Suppressor macrophage treated with lipopolysaccharide for 4 hours (primary cell): ENCODE measurements at places on chromosomes 2 and 18.

DNA sequence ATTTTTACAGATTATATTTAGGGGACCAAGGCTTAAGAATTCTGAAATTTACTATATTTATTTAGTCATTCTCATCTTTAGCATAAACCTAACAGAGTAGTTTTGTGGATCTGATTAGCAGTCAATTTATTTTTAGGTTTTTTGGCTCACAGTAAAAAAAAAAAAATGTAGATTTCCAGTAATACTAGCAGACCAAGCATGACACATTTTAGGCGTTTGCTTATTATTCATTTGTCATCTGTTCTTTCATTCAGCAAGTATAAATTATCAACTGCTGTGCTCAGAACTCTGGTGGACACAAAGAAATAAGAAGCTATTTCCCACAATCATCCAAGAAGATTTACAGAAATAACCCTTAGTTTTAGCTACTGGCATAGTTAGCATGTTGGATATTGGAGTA is 20.6 kb downstream of the PDE1A start:
- DNase-seq = no peak

DNA sequence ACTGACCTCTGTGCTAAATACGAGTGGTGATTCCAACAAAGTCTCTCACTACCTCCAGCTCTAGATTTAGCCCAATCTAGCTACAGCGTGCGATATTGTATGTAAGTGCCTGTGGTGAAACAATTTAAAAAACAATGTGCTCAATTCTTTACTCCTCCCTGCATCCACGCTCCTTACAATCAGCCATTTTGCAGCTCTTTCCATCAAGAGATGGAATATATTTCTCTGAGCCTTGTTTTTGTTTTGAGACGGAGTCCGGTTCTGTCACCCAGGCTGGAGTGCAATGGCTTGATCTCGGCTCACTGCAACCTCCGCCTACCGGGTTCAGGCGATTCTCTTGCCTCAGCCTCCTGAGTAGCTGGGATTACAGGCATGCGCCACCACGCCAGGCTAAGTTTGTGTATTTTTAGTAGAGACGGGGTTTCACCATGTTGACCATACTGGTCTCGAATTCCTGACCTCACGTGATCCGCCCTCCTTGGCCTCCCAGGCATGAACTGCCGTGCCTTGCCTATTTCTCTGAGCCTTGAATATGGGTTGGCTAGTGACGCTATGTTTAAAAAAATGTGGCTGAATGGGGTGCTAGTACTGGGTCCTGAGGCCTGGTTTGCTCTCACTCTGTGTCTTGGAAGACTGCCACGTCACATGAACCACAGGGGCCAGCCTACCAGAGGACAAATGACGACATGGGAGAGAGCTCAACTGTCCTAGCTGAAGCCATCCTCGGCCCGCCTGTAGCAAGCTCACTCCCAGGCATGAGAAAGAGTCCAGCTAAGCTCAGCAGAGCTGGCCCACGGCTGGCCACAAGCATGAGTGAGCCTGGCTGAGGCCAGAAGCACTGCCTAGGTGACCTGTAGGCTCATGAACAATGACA is 14.8 kb downstream of the WDFY1 start:
- peak; percentile 79 for DNase-seq

DNA sequence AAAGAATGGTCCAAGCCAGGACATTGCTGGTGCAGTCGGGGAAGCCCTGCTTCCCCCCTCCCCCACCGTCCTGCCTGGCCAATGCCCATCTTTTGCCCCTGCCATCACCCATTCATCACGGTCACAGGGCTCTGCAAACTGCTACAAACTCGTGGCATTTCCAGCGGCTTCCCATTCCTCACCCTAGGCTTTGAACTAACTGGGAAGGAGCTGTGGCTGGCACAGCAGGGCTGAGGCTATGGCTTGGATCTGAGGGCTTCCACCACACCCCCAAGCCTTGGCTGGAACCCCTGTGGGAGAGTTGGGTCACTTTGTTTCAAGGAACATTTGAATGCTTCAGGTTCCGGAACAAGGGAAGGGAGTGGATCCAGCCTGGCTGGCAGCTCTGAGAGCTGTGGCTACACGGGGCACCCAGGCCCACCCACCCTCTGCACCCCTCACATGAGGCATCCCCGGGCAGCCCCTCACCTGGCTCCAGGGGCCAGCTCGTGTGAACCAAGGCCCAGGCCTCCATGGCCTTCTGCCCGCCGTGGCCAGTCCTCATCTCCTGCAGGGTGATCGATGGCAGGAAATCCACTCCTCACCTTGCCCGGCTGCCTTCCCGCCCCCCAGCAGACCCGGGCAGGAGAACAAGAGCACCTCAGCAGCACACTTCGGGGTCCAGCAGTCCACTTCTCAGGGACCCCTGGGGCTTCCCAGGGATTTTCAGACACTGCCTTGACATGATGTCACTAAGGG is 58.8 kb upstream of the OTOS start:
- no peak for DNase-seq

GRCh38 chr2:157190151-157190550 is 67.4 kb upstream of the GALNT5 start:
- no peak for DNase-seq

DNA sequence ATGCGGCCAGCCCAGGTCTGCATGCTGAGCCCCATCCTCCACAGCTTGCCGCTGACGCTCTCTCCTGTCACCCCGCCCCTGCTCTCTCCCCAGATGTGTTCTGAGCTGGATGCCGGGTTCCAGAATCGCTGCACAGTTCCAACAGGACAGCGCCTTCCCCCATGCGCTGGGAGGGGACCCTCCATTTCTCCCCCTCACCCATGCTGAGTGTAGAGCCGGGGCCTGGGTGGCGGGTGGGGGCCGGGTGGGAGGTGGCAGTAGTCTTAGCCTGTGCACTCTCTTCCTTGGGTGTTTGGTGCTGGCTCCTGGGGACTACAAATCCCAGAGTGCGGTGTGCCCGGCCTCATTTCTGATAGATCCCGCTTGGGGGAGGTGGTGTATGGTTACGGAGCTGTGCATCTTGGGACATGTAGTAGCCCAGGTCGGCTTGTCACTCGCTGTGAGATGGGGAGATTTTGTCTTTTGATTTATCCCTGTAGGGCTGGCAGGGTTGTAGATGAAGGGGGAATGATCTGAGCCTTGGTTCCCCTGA is 6.8 kb downstream of the DNAJB2 start:
- DNase-seq = no peak

GRCh38 chr2:82062463-82062862 is 1757.9 kb upstream of the LRRTM1 start:
- DNase-seq = no peak

DNA sequence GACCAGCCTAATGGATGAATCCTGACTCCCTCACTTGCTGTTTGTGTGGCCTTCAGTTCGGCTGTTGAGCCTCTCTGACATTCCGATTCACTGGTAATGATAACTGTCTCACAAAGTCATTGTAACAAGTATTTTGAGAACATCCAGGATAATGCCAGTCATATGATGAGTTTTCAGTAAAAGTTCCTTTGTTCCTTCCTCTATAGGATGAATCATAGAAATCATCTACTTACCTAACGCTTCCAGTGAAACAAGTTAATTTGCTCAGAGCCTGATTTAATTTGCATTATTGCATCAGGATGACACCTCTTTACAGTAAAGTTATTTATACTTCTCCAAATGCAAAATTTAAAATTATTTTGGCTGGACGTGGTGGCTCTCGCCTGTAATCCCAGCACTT is 32.0 kb downstream of the RAB31 start:
- DNase-seq = peak; percentile 79

DNA sequence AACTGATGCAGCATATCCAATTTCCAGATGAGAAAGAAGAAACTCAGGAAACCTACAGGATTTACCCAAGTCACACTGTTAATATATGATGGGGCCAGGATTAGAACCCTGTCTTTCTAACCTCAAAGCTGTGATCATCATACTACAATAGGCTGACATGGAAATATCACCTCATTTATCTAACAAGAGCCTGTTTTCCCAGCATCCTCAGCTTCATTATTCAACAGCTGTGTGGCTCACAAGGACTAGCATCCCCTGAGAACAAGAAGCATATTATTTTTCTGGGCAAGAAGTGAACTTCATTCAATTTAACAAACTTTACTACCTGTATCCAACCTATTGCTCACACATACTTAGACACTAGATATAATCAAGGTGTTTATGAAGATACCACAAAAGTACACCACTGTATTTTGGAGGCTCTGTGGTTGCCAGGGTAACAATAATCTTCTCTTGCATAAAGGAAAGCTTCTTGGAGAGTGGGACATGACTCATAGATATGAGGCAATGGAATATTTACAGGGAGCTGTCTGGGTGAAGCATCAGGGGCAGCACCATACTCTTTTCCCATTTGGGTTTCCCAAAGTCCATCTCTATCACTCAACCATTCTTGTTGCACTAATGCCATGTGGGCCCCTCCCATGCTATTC is 218.2 kb downstream of the RAD51AP2 start:
- no peak for DNase-seq

GRCh38 chr2:26144031-26144430 is 28.9 kb upstream of the GAREM2 start:
- DNase-seq = no peak

DNA sequence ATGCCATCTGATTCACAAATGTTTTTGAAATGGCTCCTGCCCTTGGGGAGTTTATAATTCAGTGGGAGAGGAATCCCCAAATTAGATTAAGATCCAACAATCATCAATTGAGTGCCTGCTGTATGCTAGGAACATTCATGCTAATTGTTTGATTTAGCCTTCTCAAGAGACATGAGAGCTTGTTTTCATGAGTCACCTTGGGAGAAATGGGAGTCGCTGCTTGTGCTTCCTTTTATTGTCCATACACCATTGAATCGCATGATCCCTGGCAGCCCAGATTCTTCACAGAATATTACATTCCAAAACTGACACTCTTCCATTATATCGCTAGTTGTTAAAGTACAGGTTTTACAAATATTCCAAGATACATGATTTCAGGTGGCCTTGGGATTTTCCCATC is 106.0 kb upstream of the MAP3K20 start:
- no peak for DNase-seq

DNA sequence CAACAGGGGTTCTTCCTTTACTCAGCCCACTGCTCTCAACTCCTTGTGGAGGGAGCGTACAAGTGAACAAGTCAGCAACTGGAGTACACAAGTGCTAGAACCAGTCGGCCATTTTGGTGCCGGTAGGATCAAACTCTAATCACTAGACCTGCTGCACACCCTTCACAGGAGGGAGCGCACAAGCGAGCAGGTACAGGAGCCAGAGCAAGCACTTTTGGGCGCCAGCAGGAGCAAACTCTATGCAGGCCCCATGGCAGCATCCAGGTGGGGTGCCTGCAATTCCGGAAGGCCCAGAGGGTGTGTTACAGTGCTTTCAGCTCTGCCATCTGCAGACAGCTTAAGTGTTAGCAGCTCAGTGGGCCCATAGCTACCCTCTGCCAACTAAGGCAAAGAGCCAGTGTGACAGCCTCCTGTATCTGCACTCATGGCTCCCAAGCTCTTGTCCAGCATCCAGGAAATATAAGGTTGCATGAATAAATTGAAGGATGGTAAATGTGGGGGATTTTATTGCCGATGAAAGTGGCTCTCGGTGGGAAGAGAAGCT is 426.1 kb downstream of the DCC start:
- no peak for DNase-seq

GRCh38 chr2:42768706-42769256 is 4.8 kb upstream of the OXER1 start:
- DNase-seq = no peak

- DNase-seq = no peak
Measured at GRCh38 chr2:191912764-191913163, 65.9 kb upstream of the CAVIN2 start.

DNA sequence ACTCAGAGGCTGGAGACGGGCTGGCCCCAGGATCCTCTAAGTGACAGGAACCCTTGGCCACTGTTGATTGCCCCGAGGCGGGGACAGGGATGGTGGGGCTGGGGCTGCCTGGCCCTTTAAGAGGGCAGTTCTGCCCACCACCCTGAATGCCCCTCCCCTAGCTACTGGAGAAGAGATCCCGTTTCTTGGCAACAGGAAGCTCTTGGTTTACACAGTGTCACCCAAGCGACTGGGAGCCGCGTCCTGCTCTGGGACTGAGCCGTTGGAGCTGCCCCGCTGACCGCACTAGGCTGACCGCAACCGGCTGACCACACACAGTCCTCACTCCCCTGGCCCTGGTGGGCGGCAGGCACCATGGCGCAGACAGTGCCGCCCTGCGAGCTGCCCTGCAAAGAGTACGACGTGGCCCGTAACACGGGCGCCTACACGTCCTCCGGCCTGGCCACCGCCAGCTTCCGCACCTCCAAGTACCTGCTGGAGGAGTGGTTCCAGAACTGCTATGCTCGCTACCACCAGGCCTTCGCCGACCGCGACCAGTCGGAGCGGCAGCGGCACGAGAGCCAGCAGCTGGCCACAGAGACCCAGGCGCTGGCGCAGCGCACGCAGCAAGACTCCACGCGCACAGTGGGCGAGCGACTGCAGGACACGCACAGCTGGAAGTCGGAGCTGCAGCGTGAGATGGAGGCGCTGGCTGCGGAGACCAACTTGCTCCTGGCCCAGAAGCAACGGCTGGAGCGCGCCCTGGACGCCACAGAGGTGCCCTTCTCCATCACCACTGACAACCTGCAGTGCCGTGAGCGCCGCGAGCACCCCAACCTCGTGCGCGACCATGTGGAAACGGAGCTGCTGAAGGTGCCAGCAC is at the start of gene TEKT4:
TEKT4 (plus strand) TSS at position 205 of the 862 bp plus-strand sequence; CDS start at position 355, 150 bp downstream.
- no peak for DNase-seq

DNA sequence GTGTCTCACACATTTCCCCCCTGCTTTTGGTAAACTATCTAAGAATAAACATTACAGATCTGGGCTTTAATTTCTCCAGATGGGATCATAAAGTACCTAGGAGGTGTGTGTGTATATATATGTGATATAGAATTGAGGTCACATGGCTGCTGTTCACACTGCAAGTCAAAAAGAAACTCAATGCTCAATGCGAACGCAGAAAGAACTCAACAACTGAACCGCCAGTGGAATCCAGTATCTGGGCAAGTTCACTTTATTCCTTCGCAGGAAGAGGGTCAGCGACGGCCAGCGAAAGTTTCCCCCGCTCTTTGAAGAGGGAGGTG is 17.7 kb downstream of the POU3F3 start:
- no peak for DNase-seq

- DNase-seq = no peak
Measured at GRCh38 chr2:4420032-4420431, 716.7 kb downstream of the DCDC2C start.

- DNase-seq = no peak
Measured at GRCh38 chr2:201962774-201963562, 70.7 kb upstream of the FZD7 start.

GRCh38 chr2:168602379-168602778 is 146.3 kb downstream of the CERS6 start:
- no peak for DNase-seq

DNA sequence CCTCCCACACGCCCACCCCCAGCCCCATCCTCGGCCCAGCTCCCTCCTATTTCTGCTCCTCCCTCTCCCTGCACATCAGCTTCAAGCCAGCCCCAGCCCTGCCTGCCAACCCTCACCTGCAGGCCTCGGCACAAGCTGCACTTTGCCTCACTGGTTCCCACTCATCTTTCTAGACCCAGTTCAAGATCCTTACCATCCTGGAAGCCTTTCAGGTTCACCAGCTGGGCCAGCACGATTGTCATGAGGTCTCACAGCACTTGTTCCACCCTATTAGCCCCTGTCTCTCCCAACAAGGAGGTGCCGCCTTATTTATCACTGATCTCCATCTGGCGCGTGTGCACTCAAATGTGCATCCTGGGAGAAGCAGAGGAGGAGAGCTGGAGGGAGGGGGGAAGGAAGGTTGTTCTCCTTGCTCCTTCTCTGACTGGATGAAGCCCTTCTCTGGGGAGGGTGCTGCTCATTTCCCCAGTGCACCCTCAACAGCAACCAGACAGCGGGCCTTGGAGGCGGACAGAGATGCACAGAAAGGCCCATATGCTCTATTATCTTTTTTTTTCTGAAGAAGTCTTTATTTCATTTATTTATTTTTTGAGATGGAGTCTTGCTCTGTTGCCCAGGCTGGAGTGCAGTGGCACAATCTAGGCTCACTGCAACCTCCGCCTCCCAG is 15.5 kb upstream of the BIN1 start:
- DNase-seq = no peak
